ENCODE measurements at places on chromosomes 1 and 21.

GRCh38 chr1:29397256-29397590 is 160.9 kb downstream of the PTPRU start:
- no peak for DNase-seq

DNA sequence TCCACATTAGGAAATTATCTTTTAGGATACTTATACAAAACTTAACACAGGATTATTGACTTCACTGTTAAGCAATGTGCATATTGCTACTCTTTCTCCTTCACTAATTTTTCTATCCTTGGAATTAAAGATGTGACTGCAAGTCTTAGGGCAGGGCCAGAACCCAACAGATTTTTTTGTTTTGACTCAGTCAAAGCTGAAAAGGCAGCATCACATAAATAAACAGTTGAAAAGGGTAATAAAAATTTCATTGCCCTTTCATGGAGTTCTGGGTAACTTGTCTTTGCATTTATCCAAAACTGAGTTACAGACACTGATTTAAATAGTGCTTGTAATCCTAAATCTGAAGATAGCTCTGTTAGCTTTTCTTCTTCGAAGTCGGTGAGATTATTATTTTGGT is 1.9 kb upstream of the TMEM35B start:
- DNase-seq = no peak

DNA sequence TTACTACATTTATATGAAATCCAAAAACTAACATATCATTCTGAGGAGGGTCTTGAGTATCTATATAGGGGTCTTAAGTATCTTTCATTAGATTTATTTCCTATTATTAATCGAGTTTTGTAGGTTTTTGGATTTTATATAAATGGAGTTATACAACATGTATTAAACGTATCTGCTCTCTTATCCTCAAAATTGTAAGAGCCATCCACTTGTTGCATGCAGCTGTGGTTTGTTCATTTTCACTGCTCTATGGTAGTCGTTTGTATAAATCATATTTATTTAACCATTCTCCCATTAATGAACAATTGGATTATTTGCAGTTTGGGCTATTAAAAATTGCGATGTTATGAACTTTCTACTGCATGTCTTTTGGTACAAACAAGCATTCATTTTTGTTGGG is 97.1 kb downstream of the ENAH start:
- no peak for DNase-seq

- DNase-seq = no peak
These were observed 82.3 kb downstream of the NOTCH2 start for GRCh38 chr1:119987112-119987511.

GRCh38 chr1:52739699-52740467 is 13.6 kb downstream of the ZYG11B start:
- DNase-seq = no peak

DNA sequence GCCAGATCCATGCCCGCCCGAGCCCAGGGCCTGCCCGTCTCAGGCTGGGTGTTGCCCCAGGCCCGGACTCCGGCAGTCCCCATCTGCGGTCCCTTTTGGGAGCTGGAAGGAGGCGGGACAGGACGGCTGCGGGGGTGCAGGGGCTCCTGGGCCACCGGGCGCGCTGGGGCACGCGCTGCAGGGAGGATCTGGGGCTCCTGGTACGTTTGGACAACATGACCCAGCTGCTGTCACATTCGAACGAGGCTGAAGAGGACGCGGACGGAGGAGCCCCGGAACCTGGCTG is 6.6 kb upstream of the CALML6 start:
- DNase-seq = no peak

DNA sequence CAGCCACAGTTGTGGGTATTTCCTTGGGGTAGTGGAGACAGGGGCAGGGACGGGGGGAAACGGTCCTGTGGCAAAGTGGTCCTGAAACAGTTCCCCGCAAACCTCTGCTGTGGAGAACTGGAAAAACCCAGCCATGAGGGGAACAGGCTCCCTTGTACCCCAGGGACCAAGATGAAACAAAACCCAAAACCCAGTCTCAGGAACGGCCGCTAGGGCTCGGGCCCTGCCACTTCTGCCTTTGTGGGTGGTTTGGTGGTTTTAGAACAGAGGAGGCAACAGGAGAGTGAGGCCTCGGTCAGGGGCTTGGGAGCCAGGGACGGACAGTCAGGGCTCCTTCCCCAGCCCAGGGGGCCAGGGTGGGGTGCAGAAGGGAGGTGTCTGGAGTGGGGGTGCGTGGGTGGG is 24.8 kb upstream of the EDN2 start:
- DNase-seq = no peak

- DNase-seq = no peak
These were observed 27.0 kb upstream of the REG4 start for GRCh38 chr1:119838236-119838635.

All from NCI-H1048 (cell line).